ENCODE measurements at places on chromosomes 1 and 21. TPM values are rescaled to one million over a fixed set of nuclear protein-coding genes. Genes with fewer than 3 reads are reported as not detected.

DNA sequence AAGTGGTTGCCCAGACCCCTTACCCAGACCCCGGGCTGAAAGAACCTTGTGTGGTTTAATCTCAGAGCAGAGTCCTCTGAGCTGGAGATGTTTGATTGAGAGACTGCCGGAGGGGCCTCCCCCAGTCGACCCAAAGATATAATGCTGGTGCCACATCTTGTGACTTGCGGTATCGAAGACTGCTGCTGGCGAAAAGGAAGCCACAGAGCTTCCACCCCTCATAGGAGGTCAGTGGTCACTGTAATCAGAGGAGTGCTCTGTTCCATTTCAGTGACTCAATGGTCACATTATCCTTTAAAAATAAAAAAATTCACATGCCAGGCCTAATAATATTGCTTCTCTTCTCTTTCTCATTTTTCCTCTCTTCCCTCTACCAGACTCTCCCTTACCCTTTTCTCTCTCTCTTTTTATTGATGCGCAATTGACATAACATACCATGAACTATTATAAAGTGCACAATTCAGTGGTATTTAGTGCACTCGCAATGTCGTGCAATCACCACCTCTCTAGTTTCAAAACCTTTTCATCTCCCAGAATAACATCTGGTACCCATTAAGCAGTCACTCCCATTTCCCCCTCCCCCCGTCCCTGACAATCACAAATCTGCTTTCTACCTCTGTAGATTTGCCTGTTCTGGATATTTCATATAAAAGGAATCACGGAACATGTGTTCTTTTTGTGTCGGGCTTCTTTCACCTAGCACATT, 52.6 kb upstream of the LYST start:
- no peak for DNase-seq

DNA sequence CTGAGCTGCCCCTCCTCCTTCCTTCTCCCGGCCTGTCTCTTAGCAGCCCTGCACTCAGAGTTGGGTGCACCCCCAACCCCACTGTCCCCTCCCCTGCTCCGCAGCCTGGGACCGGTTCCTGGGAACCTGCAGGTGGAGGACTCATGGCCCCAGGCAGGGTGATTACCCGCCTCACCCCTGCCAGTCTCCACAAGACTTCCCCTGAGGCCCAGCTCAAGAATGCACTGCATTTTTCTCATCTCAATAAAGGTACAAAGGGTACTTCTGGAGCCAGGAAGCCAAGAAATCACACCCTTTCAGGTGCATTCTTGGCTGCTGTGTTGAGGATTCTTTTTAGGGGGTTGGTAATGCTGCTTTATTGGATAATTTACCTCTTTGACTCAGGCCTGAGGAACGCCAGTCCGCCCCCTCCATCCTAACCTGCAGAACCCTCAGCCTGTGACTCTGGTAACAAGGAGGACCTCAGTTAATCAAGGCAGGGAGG, 126.3 kb upstream of the TMPRSS2 start:
- no peak for DNase-seq

GRCh38 chr21:34528131-34528561, 16.1 kb upstream of the KCNE1 start:
- peak; percentile 51 for DNase-seq

- peak; percentile 30 for DNase-seq
Measured at GRCh38 chr21:32412162-32413014, at the start of gene EVA1C. Gene EVA1C (plus strand): TSS chr21:32412706. CDS start chr21:32412854, 148 bp downstream.

- DNase-seq = peak; percentile 44
Measured at GRCh38 chr1:68973459-68974244, 476.8 kb upstream of the DEPDC1 start.

RGS4 gene
- 635 TPM for total RNA-seq

OR6K2 gene
- total RNA-seq = not detected

Data from IMR-90 (cell line).